A549 (cell line): ENCODE measurements at places on chromosomes 13 and 19. TPM values are rescaled to one million over a fixed set of nuclear protein-coding genes. Genes with fewer than 3 reads are reported as not detected.

CASP14 gene
- not detected in 3 replicates for polyA plus RNA-seq

DNA sequence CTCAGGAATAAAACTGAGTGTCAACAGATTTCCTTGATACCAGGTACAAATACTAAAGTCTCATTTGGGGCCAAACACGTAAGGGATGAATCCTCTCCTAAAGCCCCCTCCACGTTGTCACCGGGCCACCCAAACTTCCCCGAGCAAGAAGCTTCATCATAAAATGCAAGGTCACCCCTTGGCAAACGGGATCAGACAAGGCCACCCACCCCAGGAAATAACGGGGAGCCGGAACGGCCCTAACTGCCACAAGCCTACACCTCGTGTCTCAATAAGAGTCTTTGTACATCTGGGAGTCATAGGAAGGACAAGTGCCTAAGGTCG lies 717 bp downstream of the EEF2 start:
- DNase-seq: no peak

- no peak for DNase-seq
These were observed 19.0 kb downstream of the NUMBL start for GRCh38 chr19:40671404-40671803.

DNA sequence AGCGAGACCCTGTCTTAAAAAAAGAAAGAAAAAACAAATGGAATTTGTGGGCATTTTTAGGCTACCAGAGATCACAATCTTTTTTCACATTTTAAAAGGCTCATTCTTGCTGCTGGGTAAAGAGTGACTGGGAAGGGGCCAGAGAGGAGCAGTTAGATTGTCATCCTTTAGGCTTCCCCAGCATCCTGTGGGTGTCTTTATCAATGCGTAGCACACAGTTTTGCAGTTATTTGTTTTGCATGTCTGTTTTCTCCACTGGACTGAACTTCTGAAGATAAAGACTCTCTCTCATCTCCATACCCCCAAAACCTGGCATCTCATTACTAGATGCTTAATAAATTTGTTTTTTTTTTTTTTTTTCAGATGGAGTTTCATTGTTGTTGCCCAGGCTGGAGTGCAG lies 2.1 kb upstream of the UTP14C start:
- no peak for DNase-seq

GGACT gene
- polyA plus RNA-seq: 2.5 to 3.1 TPM (median 2.7 TPM) in 3 replicates

- peak; percentile 45 for DNase-seq
These were observed 1.6 kb downstream of the TNFSF9 start for GRCh38 chr19:6532244-6532999.

CERS4 gene
- polyA plus RNA-seq: 1.5 to 2.4 TPM (median 2.1 TPM) in 3 replicates

DNA sequence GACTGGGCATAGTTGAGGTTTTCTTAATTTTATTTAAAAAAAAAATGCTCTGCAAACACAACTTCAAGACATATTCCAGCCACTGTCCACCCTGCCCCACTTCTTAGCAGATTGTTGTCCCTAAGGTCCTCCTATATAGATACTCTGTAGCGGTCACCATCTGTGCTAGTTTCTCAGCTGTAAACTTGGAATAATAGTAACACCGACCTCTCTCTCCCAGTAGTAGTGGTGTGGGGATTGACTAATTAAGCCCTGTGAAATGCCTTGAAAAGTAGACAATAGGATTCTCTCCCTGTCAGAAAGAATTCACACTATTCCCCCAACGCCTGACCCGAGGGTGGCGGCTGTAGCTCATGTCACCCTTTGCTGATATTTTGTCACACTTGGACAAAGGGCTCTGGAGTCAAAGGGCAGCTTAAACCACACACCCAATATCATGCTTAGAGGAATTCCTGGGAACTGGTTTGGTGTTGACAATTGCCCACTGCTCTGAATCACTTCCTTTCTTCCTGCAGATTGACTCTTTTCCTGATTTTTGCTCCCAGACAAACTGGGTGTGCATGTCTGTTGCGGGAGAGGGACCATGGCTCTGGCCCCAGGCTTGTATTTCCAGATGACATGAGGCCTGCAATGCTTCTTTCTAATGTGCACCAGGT lies 9.2 kb upstream of the SERP2 start:
- no peak for DNase-seq

SSC5D gene
- 0.96 to 2.0 TPM (median 1.5 TPM) in 3 replicates for polyA plus RNA-seq

DNA sequence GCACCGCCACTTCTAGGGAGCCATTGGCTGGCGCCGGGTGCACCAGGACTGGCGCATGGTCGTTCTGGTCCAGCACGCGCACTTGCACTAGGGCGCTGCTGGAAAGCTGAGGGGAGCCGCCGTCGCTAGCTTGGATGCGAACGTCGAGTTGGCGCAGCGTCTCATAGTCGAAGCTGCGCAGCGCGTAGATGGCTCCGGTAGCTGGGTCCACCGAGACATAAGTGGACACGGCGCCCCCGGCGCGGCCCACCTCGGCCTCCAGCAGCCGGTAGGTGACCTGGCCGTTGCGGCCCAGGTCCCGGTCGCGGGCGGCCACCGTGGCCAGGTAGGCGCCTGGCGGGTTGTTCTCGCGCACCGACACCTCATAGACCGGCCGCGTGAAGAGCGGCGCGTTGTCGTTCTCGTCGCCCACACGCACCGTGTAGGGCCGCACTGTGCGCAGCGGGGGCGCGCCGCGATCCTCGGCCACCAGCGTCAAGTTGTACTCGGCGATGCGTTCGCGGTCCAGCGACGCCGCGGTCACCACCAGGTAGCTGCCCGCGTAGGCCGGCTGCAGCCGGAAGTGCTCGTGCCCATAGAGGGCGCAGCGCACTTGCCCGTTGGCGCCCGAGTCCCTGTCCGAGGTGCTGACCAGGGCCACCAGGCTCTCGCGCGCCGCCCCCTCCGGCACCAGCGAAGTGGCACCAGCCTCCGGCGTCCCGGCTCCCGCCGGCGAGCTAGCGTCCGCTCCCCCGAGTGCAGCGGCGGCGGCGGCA lies 1.7 kb downstream of the PCDH8 start:
- DNase-seq: no peak

DNA sequence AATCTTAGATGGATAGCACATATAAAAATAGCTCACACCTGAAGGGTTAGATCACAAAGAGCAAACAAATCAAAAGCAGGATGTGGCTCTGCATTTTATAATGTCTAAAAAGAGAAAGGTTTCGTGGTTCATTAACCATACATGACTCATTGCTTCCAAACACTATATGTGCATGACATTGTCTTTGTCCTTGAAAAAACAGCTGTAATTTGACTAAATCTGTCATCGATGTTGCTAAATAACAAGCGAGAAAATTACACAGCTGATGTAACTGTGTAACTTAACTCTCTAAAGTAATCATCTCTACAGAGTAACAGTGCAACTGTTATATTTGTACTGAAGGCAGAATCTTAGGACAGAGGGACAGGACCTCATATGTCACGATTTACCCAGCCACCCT lies 383.1 kb upstream of the GPC6 start:
- DNase-seq: no peak

DNA sequence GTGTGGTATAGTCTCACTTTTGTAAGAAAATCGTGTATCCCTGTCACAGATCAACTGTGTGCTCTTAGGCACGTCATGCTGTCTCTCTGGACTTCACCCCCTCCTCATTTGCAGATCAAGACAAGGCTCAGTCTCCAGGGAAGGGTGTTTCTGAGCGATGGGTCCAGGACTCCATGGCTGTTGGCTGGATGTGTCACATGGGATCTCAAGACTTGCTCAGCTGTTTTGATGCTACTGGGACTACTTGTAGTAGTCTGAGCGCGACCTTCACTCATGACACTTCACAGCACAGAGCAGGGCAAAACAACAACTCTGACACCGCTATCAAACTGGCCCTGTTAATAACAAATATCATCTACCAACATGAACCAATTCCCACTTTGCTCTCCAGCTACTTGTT lies 36.2 kb downstream of the SMAD9 start:
- no peak for DNase-seq

MPV17L2 gene
- polyA plus RNA-seq: 12.2 to 13.9 TPM (median 12.3 TPM) in 3 replicates

CFAP97D2 gene
- polyA plus RNA-seq: not detected in 3 replicates

DNA sequence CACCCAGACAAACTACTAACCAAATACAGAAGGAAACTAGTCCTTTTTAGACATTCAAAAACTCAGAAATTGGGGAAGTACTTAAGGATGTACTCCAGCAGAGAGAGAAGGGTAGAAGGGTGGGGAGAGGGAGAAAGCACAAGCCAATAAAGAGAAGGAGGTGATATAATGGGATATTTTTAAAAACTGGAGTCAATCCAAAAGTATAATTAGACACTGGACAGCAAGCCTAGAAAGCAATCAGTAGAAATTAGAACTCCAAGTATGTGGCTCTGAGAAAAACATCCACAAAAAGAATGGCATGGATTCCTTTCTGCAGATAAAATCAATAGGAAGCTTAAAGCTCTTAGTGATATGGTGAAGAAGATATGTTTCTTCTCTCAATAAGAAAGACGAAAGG lies 55.8 kb downstream of the PEPD start:
- no peak for DNase-seq

DNA sequence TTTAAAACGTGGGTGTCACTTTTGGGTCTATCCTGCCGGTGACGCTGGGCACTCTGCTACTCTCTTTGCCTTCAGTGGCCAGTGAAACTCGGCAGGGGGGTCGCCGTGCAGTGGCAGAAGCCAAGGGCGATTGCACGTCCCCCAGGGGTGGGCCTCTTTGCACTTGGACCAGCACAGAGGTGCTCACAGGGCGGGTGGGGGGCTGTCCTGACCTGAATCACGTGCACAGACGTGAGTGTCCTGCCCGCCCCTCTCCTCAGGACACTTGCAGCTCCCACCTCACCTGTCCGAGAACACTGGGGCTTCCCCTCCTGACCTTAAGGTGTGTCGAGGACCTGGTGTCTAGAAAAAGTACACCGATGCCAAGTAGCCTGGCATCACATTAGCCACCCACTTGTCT lies 16.1 kb downstream of the COL4A1 start:
- no peak for DNase-seq

TBC1D4 gene
- 9.5 to 11.7 TPM (median 10.6 TPM) in 3 replicates for polyA plus RNA-seq

MBD3L2 gene
- not detected in 3 replicates for polyA plus RNA-seq

BCAM gene
- polyA plus RNA-seq: 77.5 to 102 TPM (median 88.1 TPM) in 3 replicates

GRK1 gene
- polyA plus RNA-seq: not detected in 3 replicates

DNA sequence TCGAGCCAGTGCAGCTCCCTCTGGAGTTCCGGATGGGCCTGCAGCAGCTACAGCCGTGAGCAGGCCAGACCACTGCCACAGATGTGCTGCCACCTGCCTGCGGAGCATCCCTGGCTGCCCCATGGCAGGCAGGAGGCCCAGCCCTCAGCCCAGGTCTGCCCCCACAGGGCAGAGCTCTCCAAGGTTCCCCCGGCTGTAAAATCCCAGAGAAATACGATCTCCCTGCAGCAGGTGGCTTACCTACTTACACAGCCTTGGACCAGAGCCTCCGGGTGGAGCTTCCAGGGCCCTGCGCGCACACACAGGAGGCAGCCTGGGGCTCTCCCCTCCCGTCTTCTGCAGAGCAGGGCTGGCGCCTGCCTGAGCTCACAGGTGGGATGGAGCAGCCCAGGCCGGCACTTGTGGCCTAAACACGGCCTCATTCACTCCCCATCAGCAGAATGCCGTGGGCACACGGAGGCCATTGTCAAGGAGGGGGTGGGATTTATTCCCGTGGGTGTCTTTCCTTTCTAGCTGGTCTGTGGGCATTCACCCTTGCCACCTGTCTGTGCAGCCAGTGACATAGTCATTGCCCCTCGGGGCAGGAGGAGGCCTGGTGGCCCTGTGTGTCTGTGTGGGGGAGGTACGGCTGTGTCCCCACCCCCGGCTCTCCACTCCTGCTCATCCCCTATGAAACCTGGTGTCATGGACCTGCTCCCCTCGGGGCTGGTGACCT lies 118.0 kb downstream of the KDM4B start:
- peak; percentile 30 for DNase-seq

- DNase-seq: no peak
These were observed 35.8 kb downstream of the SMAD9 start for GRCh38 chr13:36884235-36884634.

- no peak for DNase-seq
These were observed 9.1 kb upstream of the ACOD1 start for GRCh38 chr13:76939215-76939614.

- DNase-seq: no peak
These were observed 46.5 kb upstream of the CLDN10 start for GRCh38 chr13:95505986-95506385.

FAM216B gene
- not detected in 3 replicates for polyA plus RNA-seq

- DNase-seq: no peak
These were observed 20.7 kb downstream of the GAS6 start for GRCh38 chr13:113843063-113843654.

WTIP gene
- 18.8 to 21.2 TPM (median 21.2 TPM) in 3 replicates for polyA plus RNA-seq

DNA sequence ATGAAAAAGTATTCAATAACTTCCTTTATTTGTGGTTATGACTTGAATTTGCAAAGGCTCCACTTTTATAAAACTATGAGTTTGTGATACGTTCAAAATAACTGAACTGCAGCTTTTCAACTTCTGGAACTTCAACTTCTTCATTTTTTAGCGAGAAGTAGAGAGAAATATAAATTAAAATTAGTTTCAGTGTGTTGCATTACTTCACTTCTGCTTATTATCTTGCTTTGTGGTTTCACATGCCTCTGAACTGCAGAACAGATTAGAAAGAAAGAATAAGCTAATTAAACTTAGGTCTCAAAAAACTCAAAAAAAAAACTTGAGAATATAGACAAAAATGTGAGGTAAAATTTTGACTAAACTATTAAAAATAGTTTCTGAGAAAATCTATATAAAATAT lies 1073.4 kb downstream of the PCDH17 start:
- DNase-seq: no peak

GRCh38 chr13:79898996-79899395 lies 418.0 kb downstream of the NDFIP2 start:
- no peak for DNase-seq

GRCh38 chr13:72025836-72026235 lies 158.8 kb upstream of the DACH1 start:
- no peak for DNase-seq

- DNase-seq: no peak
These were observed 812.1 kb upstream of the MIR17HG start for GRCh38 chr13:90535421-90535820.

CYP4F2 gene
- polyA plus RNA-seq: 0.07 to 0.13 TPM (median 0.07 TPM) in 3 replicates

DNA sequence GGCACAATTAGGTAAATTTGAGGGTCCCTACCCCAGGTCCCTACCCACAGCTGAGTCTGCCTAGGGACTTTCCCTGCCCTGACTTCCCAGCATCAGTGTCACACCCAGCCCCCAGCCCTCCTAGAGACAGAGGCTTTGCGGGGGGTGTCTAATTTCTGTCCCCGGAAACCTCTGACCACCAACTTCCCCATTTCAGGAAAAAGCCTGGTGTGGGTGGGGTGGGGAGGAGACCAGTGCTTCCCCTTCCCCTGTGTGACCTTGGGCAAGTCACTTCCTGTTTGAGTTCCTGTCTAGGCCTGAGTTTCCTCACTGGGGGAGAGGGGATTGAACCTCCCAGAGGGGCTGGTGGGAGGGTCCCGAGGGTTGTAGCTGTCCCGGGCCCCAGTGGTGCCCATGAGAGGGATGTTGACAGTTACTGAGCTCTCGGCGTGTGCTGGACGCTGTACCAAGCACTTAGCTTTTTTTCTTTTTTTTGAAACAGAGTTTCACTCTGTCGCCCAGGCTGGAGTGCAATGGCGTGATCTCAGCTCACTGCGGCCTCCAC lies 7.9 kb downstream of the VASP start:
- DNase-seq: no peak

ZNF563 gene
- polyA plus RNA-seq: not detected in 3 replicates

DNA sequence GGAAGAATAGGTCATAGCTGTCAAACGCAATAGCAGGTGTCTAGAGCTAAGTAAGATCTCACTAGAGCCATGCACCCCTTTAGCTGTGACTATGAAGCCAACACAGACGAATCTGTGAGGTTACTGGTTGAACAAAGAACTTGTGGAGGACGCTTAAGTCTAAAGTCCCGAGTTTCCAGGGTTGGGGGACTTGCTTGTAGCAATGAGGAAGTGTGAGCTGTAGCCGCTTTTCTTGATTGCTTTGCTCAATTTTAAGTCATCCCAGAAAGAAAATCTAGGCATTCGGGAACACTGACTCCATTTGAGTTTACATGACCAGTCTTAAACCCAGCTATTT lies 1.6 kb downstream of the GPC5 start:
- DNase-seq: no peak

KIR2DL1 gene
- not detected in 3 replicates for polyA plus RNA-seq

GRCh38 chr13:43269037-43269481 lies 245.7 kb downstream of the DNAJC15 start:
- DNase-seq: peak; percentile 66
